ENCODE measurements at places on chromosomes 4 and X. TPM values are rescaled to one million over a fixed set of nuclear protein-coding genes. Genes with fewer than 3 reads are reported as not detected.

- no peak for DNase-seq
- no peaks in the 10 kb centered on the region for H3K27me3 ChIP-seq
- H3K27ac ChIP-seq, result no peak overlapping the region
- no peaks in the 10 kb centered on the region for H3K36me3 ChIP-seq
These were observed 141.1 kb downstream of the MOSPD2 start for GRCh38 chrX:15014281-15014680.

DNA sequence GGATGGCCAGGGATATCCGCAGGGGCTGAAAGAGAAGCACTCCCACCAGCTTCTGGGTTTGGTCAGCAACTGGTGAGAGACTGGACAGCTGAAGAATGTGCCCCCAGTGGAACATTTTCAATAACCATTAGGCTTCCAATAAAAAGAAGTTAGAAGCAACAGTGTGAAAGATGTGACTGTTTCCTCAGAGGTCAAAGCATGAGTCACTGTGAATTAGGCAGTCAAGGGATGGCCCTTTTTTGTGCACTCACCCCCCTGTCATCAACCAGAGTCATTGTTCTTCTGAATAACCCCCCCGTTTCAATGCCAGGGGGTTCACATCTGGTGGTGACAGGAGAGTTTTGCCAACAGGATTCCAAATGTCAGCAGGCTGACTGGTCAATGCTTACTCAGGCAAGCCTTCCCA, 74.6 kb upstream of the SH3RF1 start:
- no peaks in the 10 kb centered on the region for H3K36me3 ChIP-seq
- H3K27me3 ChIP-seq, result no peaks in the 10 kb centered on the region
- no peak overlapping the region for H3K4me3 ChIP-seq
- no peak overlapping the region for H3K27ac ChIP-seq

GRCh38 chr4:52951016-52951415, 88.9 kb downstream of the RASL11B start:
- DNase-seq, result no peak
- no peak overlapping the region for H3K27ac ChIP-seq
- H3K36me3 ChIP-seq, result no peaks in the 10 kb centered on the region

DNA sequence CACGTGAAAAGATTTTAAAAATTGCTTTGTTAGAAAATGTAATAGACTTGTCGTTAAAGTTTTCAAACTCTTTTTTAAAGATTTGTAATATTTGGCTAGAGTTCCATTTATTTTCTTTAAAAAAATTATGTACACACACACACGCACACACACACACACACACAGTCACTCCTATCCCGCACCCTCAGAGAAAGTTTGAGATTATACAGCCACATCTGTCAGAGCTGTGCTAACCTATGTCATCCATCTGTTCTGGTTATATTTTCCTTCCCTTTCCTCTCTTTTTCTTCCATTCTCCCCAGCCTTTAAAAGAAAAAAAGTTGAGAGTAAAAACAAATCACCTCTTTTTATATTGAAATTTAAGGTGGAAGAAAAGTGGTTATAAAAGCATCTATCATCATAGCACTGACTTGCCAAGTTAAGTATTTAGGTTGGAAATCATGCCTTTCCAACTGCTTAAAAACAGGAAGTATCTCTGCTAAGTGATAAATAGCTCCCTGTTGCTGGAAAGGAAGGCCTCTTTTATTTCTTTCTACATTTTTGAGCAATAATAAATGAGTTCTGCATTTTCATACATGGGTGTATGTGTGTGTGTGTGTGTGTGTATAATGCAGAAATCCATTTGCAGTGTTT, 163.3 kb upstream of the SPRY1 start:
- no peak overlapping the region for H3K4me3 ChIP-seq
- no peaks in the 10 kb centered on the region for H3K36me3 ChIP-seq
- H3K27me3 ChIP-seq, result no peaks in the 10 kb centered on the region
- no peak overlapping the region for H3K27ac ChIP-seq

DNA sequence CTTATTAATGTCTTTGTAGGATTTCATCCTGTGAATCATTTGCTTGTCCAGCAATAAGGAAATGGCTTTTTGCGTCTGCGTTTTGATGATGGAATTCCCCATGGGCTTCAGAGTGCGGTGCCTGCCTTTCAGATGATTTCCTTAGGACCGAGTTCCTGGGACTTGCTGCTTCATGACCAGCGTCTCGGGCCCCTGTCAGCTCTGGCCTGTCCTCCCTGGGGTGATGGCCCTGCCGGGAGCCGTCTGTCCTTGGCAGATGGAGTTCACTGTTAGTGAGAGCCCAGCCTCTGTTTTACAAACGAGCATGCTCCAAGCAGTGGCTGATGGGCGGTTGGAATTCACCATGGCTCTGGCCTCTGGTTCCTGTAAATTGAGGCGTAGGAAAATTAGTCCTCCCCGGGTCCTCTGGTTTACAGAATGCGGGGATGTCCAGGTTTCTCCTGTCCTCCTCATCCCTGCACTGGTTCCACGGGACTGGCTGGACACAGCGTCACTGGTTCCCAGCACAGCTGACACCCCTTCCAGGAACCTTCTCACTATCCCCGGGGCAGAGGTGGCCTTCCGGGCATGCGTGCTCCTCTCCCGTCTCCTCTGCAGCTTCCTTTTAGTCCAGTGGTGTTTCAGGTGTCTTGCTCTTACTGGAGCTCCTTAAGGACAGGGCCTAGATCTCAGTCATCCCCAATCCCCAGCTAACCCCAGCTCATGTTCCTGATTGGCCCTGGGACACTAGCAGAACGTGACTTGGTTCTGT, 34.9 kb downstream of the TBC1D14 start:
- no peaks in the 10 kb centered on the region for H3K27me3 ChIP-seq
- H3K4me1 ChIP-seq, result peaks cover 67% of the 10 kb centered on the region
- no peak for DNase-seq
- no peaks in the 10 kb centered on the region for H3K36me3 ChIP-seq
- no peak overlapping the region for H3K4me3 ChIP-seq

The HSFX2 gene
- polyA plus RNA-seq, result 0.31 TPM

DNA sequence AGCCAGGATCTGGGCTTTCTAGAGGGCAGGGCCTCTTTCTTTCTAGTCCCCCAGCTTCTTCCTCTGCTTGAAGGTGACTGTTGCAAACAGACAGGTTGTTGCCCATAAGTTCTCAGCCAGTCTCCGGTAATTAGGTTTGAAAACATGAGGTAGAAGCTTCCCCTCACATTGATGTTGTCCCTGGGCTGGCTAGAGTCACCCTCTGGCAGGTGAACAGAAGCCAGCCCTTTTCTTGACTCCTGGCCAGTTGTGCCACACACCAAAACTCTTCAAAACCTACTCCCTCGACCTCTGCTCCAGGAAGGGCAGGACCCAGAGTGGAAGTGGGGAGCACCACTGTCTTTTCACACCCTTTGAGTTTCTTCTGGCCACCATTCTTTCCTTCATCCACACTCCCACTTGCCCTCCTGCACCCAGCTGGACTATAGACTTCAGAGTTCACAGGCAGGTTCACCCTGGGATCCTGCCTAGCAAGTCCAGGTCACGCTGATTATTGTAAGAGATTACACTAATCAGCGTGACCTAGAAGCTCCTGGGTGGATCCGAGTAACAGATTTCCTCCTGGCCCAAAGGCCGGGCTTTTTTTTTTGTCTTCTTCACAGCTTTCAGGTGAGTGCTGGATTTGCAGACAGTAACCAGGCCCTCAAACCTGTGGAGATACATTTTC, 37.4 kb upstream of the ARHGAP6 start:
- no peaks in the 10 kb centered on the region for H3K36me3 ChIP-seq
- H3K4me3 ChIP-seq, result no peak overlapping the region
- no peaks in the 10 kb centered on the region for H3K4me1 ChIP-seq
- DNase-seq, result no peak

GRCh38 chr4:82126512-82127040, 247.2 kb downstream of the HNRNPD start:
- DNase-seq, result no peak
- no peak overlapping the region for H3K4me3 ChIP-seq
- no peaks in the 10 kb centered on the region for H3K27me3 ChIP-seq
- H3K4me1 ChIP-seq, result no peaks in the 10 kb centered on the region

DNA sequence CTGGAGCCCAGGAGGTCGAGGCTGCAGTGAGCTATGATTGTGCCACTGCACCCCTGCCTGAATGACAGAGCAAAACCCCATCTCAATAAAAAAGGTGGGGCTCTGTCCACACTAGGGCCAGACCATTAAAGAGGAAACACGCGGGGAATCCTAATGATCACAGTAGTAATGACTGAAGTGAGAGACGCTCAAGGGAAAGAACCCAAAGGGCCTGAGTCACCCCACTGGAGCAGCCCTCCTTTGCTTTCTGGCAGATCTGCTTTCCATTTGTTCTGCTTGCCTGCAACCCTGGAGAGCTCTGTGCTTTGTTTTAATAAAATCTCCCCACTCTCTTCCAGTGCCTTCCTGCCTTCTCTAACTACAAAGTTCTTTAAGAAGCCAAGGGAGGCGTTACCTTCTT, 5.0 kb downstream of the TFDP3 start:
- no peaks in the 10 kb centered on the region for H3K27me3 ChIP-seq
- H3K4me1 ChIP-seq, result no peaks in the 10 kb centered on the region
- H3K36me3 ChIP-seq, result no peaks in the 10 kb centered on the region
- DNase-seq, result no peak
- no peak overlapping the region for H3K27ac ChIP-seq

DNA sequence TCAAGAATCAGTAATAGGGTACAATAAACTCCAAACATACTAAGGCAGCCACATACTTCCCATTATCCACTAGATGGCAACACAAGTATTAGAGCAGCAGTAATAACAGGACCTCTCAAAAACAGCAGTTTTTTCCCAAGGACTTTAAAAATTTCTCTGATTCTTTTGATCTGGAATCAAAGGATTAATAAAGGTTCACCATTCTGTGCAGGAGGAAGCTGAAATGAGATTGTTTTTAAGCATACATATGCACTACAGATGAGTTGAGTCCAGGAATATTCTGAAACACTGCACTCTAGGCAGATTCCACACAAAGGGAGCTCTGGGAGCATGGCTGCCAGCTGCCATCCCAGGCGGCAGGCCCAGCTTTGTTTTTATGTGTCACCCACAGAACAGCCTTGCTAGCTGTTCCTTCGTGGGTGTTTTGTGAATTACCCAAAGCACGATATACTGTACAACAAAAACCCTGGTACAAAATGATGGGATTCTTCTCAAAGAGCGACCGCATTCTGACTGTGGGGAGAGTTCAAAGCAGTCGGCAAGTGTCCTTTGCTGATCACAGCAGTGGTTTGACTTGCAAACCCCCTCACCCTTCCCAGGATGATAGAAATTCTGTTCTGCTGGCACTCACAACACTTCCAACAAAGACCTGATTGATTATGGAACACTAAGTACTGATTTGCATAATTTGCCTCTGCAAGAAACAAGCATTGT, 61.0 kb downstream of the STX18 start:
- H3K27me3 ChIP-seq, result no peaks in the 10 kb centered on the region
- no peak overlapping the region for H3K27ac ChIP-seq
- no peak for DNase-seq
- no peaks in the 10 kb centered on the region for H3K4me1 ChIP-seq

GRCh38 chr4:159012381-159012780, 90.5 kb upstream of the RAPGEF2 start:
- H3K36me3 ChIP-seq, result no peaks in the 10 kb centered on the region
- no peak for DNase-seq
- no peak overlapping the region for H3K27ac ChIP-seq
- no peaks in the 10 kb centered on the region for H3K4me1 ChIP-seq

- no peak overlapping the region for H3K4me3 ChIP-seq
- no peaks in the 10 kb centered on the region for H3K4me1 ChIP-seq
- no peaks in the 10 kb centered on the region for H3K36me3 ChIP-seq
- no peak overlapping the region for H3K27ac ChIP-seq
- no peaks in the 10 kb centered on the region for H3K27me3 ChIP-seq
These were observed 43.5 kb downstream of the CLOCK start for GRCh38 chr4:55503169-55503568.

The HSFX3 gene
- not detected for polyA plus RNA-seq

GRCh38 chr4:165360985-165361670, 17.7 kb upstream of the CPE start:
- DNase-seq, result no peak
- no peaks in the 10 kb centered on the region for H3K4me1 ChIP-seq
- no peaks in the 10 kb centered on the region for H3K36me3 ChIP-seq
- no peaks in the 10 kb centered on the region for H3K27me3 ChIP-seq
- H3K4me3 ChIP-seq, result no peak overlapping the region

DNA sequence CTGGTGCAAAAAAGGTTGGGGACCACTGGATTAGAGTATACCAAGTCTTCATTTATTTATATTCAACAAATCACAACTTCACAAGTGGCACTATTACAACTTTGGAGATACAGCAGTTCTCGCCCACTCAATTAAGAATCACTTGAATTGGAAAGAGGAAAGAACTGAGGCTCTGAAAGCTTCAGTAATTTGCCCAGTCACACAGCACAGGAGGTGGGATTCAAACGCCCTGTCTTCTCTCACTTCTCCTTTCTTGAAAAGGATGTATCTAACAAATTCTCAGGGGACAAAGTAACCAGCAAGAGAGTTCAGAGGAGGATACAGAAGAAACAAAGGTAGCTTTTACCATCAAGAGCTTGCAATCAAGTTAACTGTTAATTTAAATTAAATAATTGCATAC, 12.4 kb downstream of the SMIM14 start:
- no peaks in the 10 kb centered on the region for H3K4me1 ChIP-seq
- no peak overlapping the region for H3K4me3 ChIP-seq
- H3K27me3 ChIP-seq, result no peaks in the 10 kb centered on the region
- no peaks in the 10 kb centered on the region for H3K36me3 ChIP-seq

- DNase-seq, result peak; percentile 5
- H3K4me1 ChIP-seq, result peaks cover 32% of the 10 kb centered on the region
- H3K27ac ChIP-seq, result peak overlapping the region; percentile 66
- no peak overlapping the region for H3K4me3 ChIP-seq
- no peaks in the 10 kb centered on the region for H3K27me3 ChIP-seq
These were observed 1.2 kb downstream of the RAP1GDS1 start for GRCh38 chr4:98262431-98262830.
